ENCODE measurements at places on chromosomes 12 and 14. TPM values are rescaled to one million over a fixed set of nuclear protein-coding genes. Genes with fewer than 3 reads are reported as not detected.

Gene NINJ2
- total RNA-seq = 0.42 TPM

Gene WBP11
- 101 TPM for total RNA-seq

- no peak for DNase-seq
Measured at GRCh38 chr14:100450049-100450448, 126.9 kb downstream of the SLC25A47 start.

GRCh38 chr14:99423434-99423833 lies 57.2 kb downstream of the SETD3 start:
- no peak for DNase-seq

- no peak for DNase-seq
Measured at GRCh38 chr12:5428332-5429221, 3.3 kb upstream of the NTF3 start.

Gene SOX5
- 86.6 TPM for total RNA-seq

Data from neural crest cell (in vitro differentiated cells).